ENCODE measurements at places on chromosomes 2 and 18.

- peak; percentile 1 for DNase-seq
Observed at GRCh38 chr2:104790100-104790811, 63.7 kb upstream of the POU3F3 start.

GRCh38 chr2:183903026-183903425 lies 695.3 kb upstream of the ZNF804A start:
- DNase-seq: no peak

DNA sequence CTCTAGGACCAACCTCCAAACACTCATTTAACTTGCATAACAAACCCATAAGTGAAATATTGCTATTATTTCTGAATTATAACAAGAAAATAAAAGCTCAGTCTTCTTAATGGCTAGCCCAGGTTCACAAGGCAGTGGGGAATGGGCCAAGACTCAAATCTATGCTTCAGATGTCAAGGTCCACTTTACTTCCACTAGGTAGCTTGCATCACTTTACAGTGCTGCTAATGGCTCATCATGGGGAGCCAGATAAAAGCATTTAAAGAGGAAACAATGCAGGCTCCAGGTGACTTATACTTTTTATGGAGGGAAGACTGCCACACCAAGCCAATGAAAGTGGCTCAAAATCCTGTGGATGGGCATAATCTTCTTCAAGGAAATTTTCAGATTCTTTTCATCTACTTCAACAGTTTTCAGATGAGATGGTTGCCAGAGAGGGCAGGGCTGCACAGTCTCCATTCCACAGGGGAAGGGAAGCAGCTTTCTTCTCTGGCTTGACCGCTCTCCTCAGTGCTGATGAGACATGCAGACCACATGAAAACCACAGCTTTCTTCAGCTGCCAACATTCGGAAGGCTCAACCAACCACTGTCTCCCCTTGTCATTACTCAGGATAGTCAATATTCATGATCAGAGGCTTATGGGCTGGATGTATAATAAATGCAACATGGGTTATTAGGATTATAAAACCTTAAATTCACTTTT lies 361.9 kb upstream of the MEX3C start:
- DNase-seq: no peak

- DNase-seq: no peak
Observed at GRCh38 chr2:50379351-50379750, 652.6 kb downstream of the NRXN1 start.

DNA sequence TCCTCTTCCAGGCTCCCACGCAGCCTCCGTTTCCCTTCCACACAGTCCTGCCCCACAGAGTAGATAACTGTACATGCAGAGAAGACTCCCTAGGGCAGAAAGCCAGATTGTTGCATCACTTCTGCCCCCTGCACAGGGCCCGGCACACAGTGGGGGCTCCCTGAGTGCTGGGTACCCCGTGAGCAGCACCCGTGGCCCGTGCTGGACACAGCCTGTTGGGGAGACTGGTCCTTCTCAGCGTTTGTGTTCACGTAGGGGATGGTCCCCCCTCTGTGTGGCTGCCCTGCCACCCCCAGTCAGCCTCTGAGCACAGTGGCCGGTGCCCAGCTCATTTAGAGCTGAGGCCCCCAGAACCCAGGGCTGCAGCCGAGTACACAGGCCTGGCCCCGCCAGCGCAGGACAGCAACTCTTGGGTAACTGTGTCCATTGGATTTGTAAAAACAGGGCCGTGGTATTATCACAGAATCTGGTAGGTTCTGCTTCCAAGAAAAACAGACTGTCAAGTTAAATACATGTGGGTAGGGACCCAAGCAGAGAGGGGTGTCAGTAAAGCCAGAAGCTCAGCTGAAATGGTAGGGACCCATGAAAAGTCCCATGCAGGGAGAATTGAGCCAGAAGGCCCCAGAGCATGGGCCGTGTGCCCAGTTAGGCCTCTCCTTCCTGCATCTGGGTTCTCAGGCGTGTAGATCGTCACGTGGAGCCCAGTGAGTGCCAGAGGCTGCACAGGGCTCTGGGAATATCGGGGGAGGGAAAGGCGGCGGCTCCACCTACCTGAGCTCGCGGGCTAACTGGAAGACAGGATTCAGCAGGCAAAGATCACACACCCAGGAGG lies 257.3 kb downstream of the ATAD2B start:
- peak; percentile 67 for DNase-seq

- DNase-seq: no peak
Observed at GRCh38 chr2:101337877-101338276, 29.4 kb upstream of the RNF149 start.

GRCh38 chr2:179057737-179058136 lies 7.8 kb upstream of the CCDC141 start:
- no peak for DNase-seq

- DNase-seq: no peak
Observed at GRCh38 chr2:156448766-156449165, 12.6 kb downstream of the GPD2 start.

GRCh38 chr2:231862071-231862470 lies 64.1 kb downstream of the NPPC start:
- DNase-seq: no peak

GRCh38 chr2:238968616-238969384 lies 120.9 kb downstream of the TWIST2 start:
- DNase-seq: no peak

DNA sequence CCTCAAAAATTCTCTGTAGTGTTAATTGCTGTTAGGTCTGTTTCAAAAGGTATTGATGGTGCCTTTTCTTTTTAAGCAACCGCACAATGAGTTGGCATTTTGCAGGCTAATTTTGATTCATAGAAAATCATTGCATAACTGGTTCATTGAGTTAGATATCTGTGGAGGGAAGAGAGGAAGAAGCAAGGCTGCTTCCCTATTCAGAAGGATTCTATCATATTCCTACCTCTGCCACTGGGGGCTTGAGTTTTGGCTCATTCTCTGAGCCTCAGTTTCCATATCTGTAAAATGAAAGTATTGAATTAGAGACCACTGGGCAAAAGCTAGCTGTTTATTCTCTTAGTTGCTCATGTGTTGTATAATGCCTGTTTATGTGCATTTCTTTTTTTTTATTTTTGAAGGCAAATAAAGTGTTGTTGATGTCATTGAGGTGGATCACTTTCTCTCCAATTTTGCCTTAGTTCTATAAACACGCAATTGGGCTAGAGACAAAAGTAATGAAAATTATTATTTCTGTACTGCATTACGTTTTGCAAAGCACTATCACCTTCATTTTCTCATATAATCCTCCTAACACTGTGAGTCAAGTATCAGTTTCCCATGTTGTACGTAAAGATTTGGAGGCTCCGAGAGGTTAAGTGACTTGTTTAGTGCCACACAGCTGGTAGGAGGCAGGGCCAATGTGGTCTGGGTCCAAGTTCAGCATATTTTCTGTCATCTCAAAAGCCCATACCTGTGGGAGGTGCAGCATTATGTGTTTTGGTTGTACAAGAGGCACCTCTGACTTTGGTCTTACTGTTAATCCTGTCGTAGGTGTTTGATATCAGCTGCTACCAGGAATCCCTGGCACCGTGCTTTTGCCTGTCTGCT lies 5.9 kb downstream of the TRIB2 start:
- DNase-seq: no peak

DNA sequence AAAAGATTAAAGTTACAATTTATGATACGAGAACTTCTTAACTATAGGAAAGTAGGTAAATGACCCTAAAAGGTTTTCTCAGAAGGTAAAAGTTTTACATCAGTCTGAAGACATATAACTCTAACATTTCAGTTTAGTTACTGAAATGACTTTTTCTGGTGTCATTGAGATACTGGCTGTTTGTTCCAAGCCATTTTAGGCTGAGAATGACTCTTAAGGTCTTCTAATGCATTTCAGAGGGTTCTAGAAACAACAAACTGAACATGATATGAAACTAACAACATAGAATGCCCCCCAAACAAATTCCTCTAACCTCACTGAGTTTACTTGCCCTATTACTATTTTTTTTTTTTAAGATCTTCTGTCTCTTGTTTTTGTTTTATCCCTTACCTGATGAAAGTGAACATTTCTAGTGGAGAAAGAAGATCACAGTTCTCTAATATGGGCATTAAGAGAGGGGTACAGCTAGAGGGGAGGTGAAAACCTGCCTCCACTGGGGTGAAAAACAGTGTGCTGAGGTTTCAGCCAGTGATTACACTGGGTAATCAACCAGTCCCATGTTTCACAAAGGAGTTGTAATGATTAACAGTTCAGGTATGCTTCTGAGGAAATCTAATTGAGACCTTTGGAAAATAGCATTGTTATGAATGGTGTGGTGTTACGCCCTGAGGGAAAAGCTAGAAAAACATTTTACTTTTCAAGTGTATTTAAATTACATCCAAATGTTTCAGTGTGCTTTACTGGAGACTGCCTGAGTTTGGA lies 11.2 kb downstream of the NABP1 start:
- peak; percentile 76 for DNase-seq

DNA sequence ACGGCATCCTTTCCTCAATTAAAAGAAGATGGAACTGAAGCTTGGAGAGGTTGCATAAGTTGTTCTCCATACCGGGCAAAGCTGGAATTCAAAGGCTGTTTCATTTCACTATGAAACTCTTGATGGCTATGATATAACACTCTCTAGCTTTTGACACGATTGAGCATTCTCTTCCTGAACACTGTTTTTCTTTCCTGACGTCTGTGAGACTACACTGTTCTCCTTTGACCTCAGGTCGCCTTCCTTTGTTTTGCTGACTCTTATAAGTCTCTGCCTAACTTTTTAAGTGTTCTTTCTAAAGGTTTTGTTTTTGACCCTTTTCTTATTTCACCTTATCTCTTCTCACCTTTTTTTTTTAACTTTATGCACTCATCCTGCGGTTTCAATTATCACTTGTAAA lies 261.8 kb upstream of the LINC00305 start:
- DNase-seq: no peak

DNA sequence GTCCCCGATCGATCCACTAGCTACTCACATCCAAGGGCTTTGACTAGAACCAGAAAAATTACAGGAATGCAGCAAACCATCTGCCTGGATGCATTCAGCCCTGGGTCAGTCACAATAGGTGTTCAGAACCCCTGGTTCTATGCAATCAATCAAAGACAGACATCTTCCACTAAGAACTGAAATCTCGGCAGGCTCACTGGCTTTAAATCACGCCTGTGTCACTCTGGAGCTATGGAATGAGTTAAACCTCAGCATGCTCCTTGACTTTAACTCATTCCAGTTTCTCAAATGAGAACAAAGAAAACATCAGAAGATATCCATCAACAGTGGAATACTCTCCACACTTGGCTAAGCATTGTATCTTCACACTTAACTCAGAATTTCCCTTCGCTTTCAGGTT lies 68.1 kb upstream of the SPTBN1 start:
- DNase-seq: no peak

DNA sequence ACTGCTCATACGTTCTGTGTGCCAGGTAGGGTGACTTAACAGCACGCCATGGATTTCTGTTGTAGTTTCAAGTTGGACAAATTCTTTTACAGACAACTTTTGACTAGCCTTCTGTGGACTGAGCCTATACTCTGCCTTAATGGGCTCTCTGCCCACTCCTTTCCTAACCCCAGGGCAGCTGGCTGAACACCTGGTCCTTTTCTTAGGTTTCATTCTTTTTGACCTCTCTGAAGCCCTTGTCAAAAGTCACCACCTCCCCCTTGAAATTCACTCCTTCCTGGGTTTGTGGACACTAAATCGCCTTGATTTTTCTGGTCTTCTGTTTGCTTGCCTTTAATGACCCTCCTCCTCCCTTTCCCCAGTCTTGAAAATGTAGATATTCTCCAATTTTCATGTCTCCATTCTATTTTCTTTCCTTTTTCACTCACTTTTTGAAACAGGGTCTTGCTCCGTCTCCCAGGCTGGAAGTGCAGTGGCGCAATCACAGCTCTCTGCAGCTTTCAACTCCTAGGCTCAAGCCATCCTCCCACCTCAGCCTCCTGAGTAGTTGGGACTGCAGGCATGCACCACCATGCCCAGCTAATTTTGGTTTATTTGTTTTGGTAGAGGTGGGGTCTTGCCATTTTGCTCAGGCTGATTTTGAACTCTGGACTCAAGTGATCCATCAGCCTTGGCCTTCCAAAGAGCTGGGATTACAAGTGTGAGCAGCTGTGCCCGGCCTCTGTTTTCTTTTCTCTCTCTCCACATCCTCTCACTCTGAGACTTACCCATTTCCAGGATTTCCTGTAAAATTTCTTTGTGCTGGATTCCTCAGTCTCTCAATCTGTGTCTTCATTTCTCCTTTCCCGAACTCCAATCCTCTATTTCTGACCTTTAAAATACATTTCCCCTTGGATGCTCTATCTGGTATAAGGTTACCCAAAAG lies 112.9 kb downstream of the PLB1 start:
- DNase-seq: no peak

GRCh38 chr2:128645631-128646030 lies 327.0 kb upstream of the HS6ST1 start:
- DNase-seq: no peak

- DNase-seq: peak; percentile 85
Observed at GRCh38 chr2:42314892-42315468, 46.0 kb downstream of the COX7A2L start.

DNA sequence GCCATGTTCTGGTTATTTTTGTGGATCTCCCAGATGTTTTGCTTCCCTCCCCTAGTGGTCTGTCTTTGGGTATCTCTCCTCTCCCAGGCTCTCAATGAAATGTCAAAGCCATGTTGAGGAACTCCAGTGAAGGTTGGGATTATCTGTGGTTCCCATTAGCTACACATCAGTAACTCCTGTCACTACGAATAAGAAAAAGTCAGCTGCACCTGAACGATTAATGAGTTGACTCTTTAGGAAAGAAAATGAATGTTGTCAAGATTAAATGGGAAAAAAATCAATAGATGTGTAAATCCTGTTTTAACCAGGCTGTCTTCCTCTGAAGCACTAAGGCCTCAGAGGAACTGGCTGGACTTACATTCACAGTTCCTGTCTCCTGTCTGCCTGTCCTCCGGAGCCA lies 94.0 kb upstream of the DAPL1 start:
- DNase-seq: no peak

- no peak for DNase-seq
Observed at GRCh38 chr2:143615562-143615961, 486.3 kb downstream of the ARHGAP15 start.

DNA sequence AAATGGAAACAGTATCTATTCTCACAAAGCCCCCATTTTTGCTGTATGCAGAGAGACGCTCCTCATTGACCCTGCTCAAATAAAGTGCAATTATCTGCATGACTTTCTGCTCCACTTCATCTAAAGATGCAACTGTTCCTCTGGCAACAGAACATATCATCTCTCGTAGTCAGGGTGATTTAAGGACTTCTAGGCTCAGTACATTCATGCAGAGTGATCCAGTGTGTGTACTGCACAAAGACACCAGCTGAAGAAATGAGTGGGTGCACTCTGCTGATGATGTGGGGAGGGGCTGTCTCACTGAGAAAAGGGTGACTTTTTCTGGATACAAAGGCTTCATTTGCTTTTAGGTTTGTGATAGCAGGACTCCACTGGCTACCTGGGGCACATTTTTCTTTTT lies 355.2 kb downstream of the GALNT13 start:
- no peak for DNase-seq

DNA sequence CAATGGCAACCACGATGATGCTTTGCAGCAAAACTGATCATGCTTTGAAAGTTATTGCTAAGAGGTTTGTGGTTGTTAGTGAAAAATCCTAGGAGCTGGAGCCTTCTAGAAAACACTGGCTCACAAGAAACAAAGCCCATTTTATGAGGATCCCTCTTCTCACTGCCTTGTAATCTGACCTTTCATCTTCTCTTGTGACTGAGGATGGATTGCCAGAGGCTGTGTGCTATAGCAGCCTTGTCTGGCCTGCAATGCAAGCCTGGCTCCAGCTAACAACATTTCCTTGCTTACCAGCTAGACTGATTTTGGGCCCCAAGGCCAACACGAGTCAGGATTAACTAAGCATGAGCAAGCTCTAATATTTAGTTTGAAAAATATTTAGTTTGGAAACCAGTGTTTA lies 13.1 kb downstream of the PIEZO2 start:
- DNase-seq: no peak
